ENCODE measurements at places on chromosomes 11 and 22.
A peak's percentile ranks its signal among the peaks of the same experiment; 100 is the strongest.

DNA sequence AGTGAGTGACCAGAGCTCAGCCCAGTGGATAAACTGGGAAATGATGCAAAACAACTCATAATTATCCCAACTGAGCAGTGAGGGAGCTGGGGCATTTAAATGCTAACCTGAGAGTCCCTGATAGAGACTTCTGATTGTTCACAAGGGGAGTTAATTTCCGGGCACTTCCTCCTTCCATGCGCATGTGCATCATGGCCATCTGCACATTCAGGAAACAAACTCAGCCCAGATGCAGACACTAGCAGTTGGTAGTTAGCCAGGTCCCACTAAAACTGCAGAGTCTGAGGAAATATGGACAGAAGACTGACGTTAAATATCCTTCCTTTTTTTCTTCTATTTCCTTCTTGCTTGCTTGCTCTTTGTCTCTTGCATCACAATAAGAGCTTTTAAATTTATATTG lies 852.1 kb upstream of the LRRC4C start:
- DNase-seq, result no peak

GRCh38 chr11:120134931-120135228 lies 3.0 kb downstream of the TRIM29 start:
- no peak for DNase-seq

DNA sequence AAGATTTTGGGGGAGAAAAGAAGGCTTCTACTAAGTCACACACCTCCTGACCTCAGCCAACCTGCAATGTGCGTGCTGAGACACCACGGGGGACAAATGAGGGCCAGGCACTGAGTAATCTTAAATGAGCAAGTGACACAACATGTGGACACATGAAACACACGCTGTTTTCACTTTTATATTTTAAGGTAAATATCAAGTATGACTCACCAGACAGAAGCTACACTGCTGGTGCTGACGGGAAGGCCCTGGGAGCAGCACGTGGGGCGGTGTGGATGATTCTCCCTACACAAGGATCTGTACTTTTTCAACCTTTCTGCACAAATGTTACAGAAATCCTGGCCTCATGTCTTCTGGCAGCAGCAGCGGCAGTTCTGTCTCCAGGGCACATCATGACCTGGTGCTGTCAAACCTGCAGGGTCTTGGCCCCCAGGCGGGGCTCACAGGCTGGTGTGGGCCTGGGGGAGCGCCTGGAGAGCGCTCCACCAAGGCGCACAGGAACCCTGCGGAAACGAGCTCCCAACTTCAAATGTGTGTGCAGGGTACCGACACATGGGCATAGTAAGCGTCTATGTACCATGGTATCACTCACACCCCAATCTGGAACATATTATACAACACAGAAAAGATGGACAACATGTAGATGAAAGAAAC lies 61.7 kb downstream of the DGCR2 start:
- peak; percentile 19 for DNase-seq

DNA sequence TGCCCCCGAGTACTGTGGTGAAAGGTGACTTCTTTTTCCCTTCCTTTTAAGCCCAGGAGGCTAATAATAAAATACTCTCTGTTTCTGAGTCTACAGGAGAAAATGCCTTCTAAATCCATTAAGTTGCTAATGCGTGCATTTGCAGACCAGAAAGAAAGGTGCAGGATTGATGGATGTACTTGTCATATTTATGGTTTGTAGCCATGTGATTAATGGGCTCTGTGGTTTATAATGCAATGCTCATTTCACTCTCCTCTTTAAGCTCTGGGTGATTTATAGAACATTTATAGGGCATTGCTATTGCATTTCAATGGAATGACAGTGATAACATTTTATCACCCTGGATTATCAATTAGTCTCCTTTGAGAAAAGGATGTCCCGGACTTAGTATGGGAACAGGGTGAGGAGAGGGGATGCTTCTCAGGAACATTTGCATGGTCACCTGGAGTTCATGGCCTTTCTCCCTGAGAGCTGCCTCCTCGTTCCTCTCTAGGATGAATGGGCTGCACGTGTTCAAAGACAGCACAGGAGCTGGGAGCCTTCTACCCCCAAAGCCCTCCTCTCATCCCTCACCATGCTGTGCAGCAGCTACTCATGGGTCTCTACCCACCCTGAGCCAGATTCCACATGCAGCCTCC lies 82.8 kb upstream of the HMGXB4 start:
- no peak for DNase-seq

- DNase-seq, result no peak
These were observed 77.5 kb upstream of the UCP3 start for GRCh38 chr11:74086242-74086884.
